Dermis blood vessel endothelial cell (primary cell): ENCODE measurements at places on chromosomes 1 and 21. TPM values are rescaled to one million over a fixed set of nuclear protein-coding genes. Genes with fewer than 3 reads are reported as not detected.
A peak's percentile ranks its signal among the peaks of the same experiment; 100 is the strongest.

DNA sequence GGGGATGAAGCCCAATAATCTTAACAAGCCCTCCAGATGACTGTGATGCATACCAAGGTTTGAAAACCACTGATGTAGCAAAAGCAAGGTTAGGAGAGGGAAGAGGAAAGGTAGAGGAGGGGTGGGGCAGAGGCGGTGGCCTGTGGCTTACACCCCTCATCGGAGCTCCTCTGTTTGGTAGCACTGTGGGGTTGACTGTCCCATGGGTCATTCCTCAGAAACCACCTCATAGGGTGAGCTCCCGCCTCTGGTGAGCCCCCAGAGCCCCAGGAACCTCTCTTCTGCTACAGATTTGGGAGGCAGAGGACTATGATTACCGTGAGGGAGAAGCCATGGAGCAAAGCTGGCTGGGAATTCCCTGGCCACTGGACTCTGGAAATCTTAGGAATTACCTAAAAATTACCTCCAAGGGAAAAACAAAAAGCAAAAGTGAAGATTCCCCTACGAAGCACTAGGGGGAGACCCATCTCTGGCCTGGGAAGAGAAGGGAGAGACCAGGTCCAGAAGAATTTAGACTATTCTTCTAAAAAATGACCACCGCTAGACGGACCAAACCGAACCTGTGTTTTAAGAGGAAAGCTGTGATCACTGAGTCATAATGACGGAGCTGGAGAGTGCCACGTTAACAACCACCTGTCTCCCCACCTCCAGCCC is 1.5 kb upstream of the RASSF5 start:
- DNase-seq = peak; percentile 47

DNA sequence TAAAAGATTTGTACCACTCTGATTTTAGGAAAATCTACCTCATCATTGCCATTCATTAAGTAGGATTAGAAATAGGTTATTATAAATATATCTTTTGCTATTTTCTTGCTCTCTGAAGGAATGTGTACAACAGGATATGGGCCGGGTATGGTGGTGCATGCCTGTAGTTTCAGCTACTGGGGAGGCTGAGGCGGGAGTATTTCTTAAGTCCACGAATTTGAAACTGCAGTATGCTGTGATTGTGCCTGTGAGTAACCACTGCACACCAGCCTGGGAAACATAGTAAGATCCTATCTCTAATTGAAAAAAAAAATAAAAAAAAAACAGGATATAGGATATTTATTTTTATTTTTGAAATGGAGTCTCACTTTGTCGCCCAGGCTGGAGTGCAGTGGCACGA is 50.0 kb downstream of the CLIC4 start:
- peak; percentile 28 for DNase-seq

- DNase-seq = peak; percentile 19
Observed at GRCh38 chr1:8763888-8764287, 53.6 kb downstream of the RERE start.

GRCh38 chr1:208652296-208653160 is 408.3 kb upstream of the PLXNA2 start:
- DNase-seq = peak; percentile 86

DNA sequence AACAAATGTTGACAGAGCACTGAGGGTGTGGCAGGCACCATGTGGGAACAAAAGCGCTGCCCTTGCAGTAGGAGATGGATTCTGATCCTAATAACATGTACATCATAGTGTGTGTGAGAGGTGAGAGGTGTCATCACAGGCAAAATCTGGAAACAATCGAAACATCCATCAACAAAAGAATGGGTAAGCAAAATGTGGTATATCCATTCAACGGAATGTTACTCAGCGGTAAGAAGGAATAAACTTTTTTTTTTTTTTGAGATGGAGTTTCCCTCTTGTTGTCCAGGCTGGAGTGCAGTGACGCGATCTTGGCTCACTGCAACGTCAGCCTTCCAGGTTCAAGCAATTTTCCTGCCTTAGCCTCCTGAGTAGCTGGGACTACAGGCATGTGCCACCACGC is 112.3 kb downstream of the ACTL8 start:
- no peak for DNase-seq

DNA sequence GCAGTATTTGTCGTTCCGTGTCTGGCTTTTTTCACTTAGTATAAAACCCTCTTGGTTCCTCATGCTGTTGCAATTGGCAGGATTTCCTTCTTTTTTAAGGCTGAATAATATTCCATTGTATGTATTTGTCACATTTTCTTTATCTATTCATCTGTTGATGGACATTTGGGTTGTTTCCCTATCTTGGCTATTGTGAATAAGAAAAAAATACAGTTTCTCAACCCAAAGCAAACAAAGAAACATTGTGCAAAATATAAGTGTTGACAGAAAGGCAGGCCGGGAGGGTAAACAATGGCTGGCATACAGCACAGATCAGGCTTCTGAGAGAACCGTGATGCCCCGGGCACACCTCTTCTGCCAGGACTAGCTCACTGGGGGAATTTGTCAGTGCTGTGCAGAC is 26.9 kb downstream of the NENF start:
- no peak for DNase-seq

DNA sequence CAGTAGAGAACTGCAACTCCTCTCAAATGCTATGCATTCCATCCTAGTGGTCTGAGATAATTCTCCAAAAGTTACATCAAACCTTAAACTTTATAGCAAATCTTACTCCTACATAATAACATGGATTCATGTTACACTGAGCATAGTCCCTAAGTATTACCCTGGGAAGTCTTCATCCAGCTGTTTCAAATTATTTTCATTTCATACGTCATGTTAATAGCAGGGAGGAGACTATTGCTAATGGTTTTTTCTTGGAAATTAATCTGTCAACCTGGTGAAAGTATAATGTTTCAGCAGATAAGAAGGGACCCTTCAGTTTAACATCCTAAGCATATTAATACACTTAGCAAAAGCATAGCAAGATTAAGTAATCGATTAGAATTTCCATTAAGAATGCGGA is 318.1 kb downstream of the USP25 start:
- DNase-seq = no peak

GRCh38 chr1:47782414-47783166 is 214.6 kb downstream of the TRABD2B start:
- DNase-seq = no peak

- no peak for DNase-seq
Observed at GRCh38 chr1:227764019-227764391, 28.8 kb downstream of the SNAP47 start.

DNA sequence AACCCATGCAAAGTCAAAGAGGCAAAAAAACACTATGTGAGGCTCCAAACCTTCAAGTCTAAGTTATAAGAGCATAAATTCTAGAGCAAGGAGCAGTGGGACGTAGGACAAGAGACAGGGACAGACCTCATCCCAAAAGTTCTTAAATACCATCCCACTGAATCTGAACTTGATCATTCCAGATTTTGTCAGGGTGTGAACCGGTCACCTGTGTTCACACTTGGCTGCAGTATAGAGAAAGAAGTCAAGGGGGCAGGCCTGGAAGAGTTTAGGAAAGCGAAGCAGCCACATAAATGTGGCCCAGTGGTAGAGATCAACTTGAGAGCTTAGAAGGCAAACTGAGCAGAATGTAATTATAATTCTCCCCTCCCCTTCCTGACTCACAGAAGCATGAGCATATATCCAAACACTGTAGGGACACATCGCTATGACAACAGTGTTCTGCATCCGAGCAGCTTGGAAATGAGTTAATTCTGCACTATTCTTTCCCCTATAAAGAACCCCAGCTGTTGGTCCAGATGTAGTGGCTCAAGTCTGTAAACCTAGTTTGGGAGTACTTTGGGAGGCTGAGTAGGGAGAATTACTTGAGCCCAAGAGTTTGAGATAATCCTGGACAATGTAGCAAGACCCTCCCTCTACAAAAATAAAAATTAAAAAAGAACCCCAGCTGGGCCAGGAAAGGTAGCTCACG is 2.7 kb downstream of the AKR7A2 start:
- peak; percentile 49 for DNase-seq

- no peak for DNase-seq
Observed at GRCh38 chr1:19809044-19809750, 5.9 kb downstream of the RNF186 start.

- peak; percentile 40 for DNase-seq
Observed at GRCh38 chr1:18950401-18951026, 6.0 kb downstream of the IFFO2 start.

- no peak for DNase-seq
Observed at GRCh38 chr1:206419250-206419649, 51.0 kb upstream of the IKBKE start.

GRCh38 chr1:26282401-26282918 is 2.6 kb downstream of the SH3BGRL3 start:
- DNase-seq = no peak

- no peak for DNase-seq
Observed at GRCh38 chr1:117796226-117796625, 133.2 kb downstream of the GDAP2 start.

DNA sequence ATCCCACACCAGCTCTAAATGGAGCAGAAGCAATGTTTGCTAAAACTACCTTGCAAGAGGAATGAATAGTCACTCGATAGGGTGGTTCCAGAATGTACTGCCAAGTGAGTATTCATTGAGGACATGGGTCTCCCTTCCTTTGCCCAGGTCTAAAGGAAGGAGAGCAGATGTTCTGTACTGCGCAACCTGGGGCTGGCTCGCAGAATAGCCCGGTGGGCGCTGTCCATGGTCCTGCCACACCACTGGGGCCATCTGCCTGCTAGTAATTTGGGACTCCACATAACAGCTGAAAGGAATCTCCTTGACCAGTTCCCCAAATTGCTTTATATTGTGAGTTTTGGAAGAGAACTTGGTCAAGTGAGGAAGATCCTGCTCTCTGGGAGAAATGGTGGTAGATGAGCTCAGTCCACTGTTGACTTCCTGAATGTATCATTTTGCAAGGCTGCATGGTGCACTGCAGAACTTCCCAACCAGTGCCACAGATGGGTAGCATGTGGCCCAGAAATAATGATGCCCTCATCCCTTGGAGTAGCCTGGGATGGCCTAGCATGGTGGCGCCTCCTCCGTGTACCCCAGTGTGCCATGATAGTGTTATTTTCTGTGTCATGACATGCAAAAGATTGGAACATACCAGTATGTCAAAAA is 5.7 kb downstream of the SLC6A17 start:
- peak; percentile 75 for DNase-seq

- DNase-seq = no peak
Observed at GRCh38 chr1:57377339-57378139, 46.3 kb downstream of the DAB1 start.

GRCh38 chr1:35561972-35562680 is 4.5 kb downstream of the NCDN start:
- DNase-seq = no peak

DNA sequence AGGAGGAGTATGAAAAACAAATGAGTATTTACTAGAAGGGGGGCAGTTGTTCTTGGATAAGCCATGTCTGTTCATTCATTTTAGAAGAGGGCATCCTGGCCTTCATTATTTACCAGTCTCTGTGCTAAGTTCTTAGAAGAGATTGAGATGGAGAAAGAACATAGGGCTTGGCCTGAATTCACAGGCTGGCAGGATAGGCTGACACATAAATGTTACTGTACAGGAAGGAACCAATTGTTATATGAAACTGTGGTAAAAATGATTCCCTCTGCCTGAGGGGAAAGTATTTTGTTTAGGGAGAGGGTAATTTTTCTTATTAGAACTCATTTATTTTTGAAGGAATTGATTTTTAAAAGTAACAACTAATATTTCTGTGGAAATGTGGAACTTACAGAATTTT is 99.5 kb downstream of the MAN1A2 start:
- DNase-seq = peak; percentile 77

- no peak for DNase-seq
Observed at GRCh38 chr21:33455686-33456446, 23.9 kb downstream of the TMEM50B start.

DNA sequence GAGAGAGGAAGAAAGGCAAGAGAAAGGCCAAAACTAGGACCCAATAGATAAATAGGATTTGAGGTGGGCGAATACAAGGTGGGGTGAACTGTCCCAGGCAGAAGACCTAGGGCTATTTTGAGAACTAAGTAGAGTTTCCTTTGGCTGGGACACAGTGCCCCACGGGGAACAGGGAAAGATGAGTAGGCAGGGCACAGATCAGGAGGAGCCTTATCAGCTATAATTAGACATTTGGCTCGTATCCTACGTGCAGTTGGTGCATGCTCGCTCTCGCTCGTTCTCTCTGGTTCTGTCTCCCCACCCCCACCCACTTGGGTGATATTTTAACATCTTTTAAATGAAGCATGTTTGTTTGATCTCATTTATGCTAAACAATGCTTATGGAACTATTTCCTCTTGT is 235.0 kb upstream of the JUN start:
- DNase-seq = no peak

DNA sequence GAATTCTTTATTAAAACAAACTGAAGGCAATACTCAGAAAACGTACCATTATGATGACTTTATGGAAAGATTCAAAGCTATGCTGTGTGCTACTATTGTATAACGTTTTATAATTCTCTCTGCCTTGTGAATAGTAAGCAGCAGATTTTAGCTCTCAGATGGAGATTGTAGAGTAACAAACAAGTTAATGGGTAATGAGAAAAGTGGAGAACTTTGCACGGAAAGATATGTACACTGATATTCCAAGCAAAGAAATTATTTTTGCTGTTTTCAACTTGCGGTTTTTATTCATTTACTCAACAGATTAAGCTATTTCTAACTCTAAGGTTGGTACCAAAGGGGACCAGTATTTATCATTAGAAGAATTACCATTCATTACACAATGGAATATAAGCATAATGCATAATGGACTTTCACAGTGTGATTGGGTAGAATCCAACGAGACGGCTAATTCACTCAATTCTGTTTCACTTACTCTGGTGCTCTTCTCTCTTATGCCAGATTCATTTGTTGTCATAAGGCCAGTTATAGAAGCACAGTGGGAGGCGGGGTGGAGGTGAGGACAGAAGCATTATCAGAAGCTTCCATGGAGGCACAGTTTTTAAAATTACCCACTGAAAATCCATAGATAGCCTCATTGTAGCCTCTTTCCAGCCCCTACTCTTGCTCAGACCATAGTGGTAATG is 38.6 kb downstream of the ATP1B1 start:
- no peak for DNase-seq

FBXO44 gene
- total RNA-seq = 7.3 and 15.8 TPM in 2 replicates

SPRR3 gene
- total RNA-seq = not detected in 2 replicates

GPR137B gene
- 6.1 and 10.2 TPM in 2 replicates for total RNA-seq

L1TD1 gene
- not detected in 2 replicates for total RNA-seq

TMEM82 gene
- total RNA-seq = not detected in 2 replicates

LSS gene
- 85.3 and 134 TPM in 2 replicates for total RNA-seq

OR6Y1 gene
- not detected in 2 replicates for total RNA-seq

ARHGAP30 gene
- total RNA-seq = not detected in 2 replicates

DYNLT5 gene
- total RNA-seq = 1.1 and 3.9 TPM in 2 replicates

HSF2BP gene
- total RNA-seq = 0.65 and 0.68 TPM in 2 replicates

TMEM240 gene
- 1.7 and 2.6 TPM in 2 replicates for total RNA-seq

NUDT17 gene
- total RNA-seq = 2.4 TPM in 2 replicates

MPL gene
- total RNA-seq = 0.09 TPM in 1 of 2 replicates, not detected in the other

NIPAL3 gene
- total RNA-seq = 25.4 and 31.7 TPM in 2 replicates

TOR1AIP2 gene
- total RNA-seq = 114 and 160 TPM in 2 replicates
